ENCODE measurements at places on chromosomes 2 and 18.

DNA sequence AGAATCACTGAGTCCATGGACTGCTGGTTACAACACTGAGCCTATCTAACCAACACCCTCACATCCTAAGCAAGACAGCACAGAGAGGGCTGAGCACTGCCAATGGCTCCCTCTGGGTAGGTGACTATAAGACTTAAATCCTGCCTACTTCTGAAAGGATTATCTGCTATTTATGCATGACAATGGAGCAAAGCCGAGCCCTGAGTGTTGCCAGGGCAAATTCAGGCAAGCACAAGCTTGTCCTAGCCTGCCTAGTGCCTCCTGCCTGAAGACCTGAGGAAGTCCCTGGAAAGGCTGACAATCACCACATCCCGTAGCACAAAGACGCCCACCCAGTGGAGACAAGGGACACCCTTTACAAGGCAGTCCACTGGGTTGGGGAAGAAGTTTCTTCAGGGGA is 129.7 kb downstream of the OSR1 start:
- DNase-seq: no peak

- no peak for DNase-seq
Measured at GRCh38 chr2:214587442-214587841, 176.6 kb downstream of the VWC2L start.

GRCh38 chr2:238431456-238431855 is 4.7 kb downstream of the ASB1 start:
- no peak for DNase-seq

DNA sequence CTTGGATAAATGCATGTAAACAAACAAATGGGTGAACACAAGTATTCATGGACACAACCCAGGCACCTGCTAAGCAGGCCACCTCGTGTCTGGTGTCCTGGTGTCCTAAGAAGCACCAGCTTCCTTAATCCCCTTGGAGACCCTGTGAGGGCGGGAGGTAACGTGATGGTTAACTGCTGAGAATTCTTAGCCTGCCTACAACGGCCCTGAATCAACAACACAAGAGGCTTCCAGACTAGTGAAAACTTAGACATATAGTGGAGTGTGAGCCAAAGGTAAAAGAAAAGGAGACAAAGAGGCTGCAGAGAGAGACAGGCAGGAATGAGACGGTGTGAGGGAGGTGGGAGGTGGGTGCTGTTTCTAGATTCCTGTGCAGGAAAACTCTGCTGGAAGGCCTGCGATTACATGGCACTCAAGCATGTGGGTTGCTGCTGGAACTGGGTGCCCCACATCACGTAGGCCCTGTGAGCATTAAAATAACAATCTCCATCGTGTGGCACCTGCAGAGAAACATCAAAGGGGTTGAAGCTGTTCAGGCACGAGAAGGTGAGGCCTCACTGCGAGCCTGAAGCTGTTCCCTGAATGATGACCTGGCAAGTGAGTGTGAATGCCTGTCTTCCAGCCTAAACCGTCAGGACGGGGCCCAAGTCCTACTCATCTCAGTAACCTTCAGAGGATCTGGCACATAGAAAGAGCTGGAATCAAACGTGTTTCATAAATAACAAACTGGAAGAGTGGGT is 64.2 kb downstream of the RPL37A start:
- no peak for DNase-seq

DNA sequence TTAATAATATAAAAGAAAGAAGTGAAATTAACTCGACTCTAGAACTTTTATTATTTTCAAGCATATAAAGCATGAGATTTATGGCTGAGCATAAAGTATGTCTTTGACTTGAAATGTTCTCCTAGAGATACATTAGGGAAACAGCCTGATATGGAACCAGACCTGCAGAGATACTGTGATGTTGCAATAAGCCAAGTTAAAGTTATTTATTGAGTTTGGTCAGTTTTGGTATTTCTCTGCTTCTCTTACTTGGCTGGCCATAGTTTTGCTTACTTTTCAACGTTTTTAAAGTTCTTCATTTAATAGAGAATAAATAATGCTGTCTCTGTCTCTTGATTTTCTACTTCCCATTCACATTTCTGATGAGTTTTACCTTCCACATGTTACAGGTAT is 76.0 kb downstream of the GFPT1 start:
- no peak for DNase-seq

DNA sequence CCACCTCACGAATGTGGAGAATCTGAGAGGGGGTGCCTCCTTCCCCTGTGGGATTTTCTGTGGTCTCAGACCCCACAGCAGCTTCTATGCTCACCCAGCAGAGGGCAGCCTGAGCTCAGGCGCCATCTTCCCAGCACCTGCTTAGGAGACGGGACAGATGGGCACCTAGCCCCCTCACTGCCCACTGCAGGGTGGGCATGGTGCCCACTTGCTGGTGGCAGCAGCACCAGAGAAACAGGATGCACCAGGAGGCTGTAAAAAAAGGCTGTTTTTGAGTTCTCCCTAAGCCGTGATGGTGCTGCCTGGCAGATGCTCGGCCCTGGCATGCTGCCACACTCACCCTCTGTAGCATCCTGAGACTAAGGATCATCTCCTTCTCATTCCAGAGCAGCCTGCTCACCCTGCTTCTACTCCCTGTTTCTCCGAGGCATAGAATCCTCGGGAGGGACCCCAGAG is 19.1 kb upstream of the SLC20A1 start:
- DNase-seq: peak; percentile 66
